ENCODE measurements at places on chromosomes 3 and 15.

DNA sequence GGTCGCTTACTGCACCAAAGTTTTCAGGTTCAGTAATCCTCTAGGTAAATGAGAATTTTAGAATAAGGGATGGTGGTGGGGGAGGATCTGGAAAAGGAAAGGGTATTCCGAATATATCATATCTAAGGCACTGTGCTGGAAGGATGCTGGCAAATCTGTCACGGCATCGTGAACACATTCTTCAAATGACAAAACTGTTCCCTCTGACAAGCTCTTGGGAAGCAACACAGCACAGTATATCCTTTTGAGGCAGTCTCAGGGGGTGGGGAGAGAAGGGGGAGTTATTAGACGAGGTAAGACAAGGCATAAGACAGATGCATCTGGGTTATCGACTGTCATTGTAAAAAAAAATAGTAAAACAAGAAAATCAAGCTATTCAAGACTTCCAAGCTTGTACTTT is 289.6 kb upstream of the LRRN1 start:
- no peak for DNase-seq

GRCh38 chr3:126659915-126660886 is 5.3 kb upstream of the TXNRD3 start:
- no peak for DNase-seq

GRCh38 chr15:42502477-42502876 is 7.0 kb downstream of the SNAP23 start:
- no peak for DNase-seq

DNA sequence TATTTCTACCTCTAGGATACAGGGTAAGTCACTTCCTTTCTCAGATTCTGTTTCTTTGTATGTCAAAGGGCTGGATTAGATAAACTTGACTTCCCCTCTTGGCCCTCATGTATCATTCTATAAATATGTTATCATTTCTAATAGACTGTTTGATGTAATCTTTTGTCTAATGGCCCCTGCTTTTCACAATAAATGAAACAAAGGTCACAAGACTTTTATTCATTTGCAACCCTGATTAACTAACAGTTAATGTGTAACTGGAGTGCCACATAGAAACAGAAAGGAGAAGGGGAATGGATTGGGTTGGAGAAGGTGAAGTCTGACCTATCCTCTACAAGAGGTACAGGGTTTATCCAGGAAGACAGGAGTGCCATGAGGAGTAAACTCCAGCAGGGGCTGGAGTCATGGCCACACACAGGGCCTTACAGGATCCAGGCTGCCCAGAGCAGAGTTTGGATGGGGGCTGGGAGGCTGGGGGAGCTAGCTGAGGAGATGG is 8.0 kb upstream of the B3GNT5 start:
- peak; percentile 52 for DNase-seq

DNA sequence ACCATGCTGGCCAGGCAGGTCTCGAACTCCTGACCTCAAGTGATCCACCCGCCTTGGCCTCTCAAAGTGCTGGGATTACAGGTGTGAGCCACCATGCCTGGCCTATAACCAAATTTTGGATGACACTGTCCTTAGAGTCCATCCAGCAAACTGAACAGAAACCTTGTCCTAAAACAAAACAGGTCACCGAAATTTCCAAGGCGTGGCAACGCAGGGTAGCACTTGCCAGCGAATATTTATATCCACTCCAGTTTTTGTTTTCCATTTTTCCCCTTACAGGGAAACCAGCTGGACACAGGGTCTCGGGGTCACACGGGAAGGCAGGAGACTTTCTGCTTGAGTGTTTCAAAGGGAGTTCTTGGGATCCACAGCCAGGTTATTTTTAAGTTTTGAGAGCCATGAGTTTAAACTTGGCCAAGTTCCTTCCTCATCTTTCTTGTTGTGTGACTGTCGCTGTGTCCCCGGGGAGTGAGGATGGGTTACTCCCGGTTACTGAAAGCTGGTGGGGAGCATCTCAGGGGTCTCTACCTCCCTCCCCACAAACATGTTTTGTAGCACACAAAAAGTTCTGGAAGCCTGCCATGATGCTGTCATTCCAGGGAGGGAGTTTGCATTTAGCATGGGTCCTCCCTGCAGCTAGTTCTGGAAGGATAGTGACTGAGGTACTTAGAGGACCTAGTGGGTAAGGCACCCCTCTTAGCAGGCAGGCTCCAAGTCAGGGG is 12.6 kb downstream of the LIMD1 start:
- no peak for DNase-seq

DNA sequence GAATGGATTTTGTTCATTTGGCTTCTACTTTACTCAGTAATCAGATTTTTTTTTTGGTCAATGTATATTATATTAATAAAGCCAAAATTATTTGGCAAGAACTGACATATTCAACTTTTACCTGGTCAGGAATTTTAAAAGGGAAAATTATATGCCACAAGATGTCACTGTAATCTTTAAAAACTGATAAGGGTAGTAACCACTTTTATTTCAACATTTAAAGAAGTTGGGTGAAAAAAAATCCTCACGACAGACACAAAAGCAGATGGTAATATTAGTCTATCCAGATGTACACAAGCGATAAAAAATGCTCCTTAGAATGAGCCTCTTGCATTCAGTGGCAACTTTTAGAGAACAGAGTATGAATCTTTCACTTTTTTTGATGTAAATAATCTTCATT is 101.9 kb downstream of the SERPINI1 start:
- DNase-seq, result peak; percentile 19

GRCh38 chr3:179701176-179701827 is 48.5 kb downstream of the USP13 start:
- no peak for DNase-seq

DNA sequence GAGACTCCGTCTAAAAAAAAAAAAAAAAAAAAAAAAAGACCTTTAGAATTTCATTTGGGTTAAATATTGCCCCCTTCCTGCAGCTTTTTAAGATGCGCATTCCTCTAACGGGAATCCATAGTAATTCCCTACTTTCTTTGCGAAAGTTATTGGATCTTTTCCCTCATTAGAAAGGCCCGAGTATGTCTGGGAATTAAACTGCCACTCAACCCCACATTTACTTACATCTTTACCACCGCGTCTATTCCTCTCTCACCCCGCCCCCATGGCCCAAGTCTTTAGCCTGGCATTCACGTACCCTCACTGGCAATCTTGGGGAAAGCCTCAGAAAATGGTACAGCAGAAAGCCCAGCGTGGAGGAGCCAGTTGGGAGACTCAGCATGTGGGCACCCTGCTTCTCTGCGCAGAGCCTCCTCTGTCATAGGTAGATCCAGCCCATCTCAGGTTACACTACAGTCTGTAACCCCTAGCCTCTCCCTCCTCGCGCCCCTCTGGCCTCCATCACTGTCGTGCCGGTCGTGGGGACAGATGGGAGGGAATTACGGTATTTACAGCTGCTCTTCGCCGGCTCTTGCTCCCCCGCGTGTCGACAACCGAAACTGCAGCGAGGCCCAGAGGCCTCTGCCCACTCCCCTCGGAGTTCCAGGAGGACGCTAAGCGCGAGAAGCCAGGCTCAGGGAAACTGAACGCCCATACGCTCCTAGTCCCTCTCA is 6.4 kb upstream of the ANKDD1A start:
- peak; percentile 82 for DNase-seq

DNA sequence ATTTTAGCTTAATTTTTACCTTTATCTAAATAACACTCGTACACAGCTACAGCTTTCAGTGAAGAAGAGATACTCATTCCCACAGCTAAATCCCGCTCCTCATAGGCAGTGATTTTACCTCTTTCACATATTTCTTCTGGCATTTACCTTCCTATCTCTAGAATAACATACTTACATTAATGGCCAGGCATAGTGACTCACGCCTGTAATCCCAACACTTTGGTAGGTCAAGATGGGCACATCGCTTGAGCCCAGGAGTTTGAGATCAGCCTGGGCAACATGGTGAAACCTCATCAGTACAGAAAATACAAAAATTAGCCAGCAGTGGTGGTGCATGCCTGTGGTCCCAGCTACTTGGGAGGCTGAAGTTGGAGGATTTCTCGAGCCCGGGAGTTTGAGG is 80.2 kb downstream of the PPARG start:
- no peak for DNase-seq

GRCh38 chr3:187098923-187099512 is 40.3 kb downstream of the RPL39L start:
- no peak for DNase-seq

DNA sequence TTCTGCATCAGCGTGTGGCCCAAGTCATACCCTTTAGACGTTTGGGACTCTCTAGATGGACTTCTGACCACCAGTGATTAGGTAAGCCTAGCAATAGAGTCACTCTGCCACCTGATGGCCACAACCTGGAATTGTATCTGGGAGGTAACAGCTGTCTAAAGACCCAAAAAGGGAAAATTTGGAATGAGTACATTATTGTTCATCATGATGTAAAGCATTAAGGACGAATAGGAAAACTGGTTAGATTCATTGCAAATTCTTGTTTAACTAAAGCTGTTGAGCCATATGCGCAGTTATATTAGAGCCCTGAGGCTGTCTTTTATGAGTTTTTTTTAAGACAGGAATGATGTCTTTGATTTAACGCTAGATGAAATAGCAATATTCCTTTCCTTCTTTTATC is 63.6 kb downstream of the FAM81A start:
- peak; percentile 58 for DNase-seq

- DNase-seq, result no peak
Measured at GRCh38 chr3:13715961-13716360, 163.9 kb downstream of the WNT7A start.

DNA sequence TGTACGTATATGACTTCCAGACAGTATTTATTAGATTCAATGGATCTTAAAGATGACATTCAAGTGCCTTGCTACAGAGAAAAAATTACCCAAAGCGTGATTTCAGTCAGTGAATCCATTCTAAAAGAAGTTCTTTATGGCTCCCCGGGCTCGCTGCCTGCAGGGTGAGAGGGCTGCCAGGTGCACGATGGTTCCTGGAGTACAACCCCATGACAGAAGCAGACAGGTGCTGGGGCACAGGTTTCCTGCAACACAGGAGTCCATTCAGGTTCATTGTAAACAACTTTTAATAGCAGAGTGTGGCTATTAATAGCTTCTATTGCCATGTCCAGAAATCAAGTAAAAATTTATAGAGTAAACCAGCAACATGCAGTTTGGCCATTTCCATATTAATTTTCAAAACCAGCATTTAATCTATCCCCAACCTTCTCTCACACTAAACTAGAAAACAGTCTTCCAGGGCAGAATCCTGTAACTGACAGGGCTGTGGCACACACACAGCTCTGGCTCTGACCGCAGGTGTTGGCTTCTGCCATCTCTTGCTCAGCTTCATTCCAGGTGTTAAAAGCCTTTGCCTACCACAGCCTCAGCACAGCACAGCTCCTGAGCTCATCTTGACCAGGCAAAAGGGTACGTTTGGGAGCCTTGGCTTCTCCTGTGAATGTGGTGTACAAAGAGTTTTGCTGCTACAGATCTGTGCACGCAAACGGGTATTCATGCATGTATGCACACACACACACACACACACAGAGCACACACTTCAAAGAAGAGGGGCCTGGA is 185.9 kb downstream of the MEX3B start:
- no peak for DNase-seq

DNA sequence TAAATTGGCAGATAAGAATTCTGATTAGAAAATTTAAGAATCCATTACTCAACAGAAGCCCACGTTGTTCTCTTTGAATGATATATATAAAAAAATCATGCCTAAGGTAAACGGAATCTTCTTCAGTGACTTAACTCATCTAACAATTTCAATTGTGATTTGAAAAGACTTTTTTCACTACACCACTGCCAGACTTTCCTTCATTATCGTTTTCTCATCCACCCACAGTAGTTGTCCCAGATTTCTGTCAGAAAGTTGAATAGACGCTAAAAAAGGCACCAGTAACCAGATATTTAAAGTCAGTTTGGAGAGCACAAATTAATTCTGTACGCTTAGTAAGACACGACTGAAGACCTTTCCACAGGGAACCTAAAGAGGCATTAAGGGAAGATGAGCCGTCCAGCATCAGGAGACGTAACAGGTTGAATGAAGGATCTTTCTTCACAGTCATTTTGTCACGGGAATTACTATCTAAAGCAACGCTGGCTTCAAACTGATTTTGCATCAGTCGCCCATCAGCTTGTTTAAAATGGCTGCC is 1.3 kb downstream of the HIGD1A start:
- no peak for DNase-seq

- DNase-seq, result no peak
Measured at GRCh38 chr3:113247675-113248458, 36.5 kb downstream of the BOC start.

DNA sequence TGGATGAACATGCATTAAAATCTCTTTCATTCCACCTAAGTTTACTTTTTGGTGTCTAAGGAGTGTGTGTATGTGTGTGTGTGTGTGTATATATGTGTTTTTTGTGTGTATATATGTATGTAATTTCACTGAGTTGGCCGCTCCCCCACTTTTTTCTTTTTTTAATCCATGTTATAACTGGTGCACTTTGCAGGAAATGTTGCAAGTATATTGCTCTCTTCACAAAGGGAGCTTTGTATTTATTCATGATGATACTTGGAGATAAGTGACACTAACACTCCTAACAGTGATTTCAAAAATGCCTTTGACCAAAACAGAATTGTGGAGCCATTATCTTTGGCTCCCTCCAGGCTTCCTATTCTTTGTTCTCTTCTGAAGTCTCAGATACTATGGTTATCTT is 95.8 kb downstream of the FNDC3B start:
- no peak for DNase-seq

Measured in inflammatory macrophage (primary cell).